Small intestine (tissue), 16 donors: ENCODE measurements at places on chromosomes 4 and X. TPM values are rescaled to one million over a fixed set of nuclear protein-coding genes. Genes with fewer than 3 reads are reported as not detected.

The GYPB gene
- not detected for polyA plus RNA-seq

The LDB2 gene
- 10.0 TPM for polyA plus RNA-seq

The TEX13C gene
- polyA plus RNA-seq = not detected

The GRK4 gene
- 1.1 TPM for polyA plus RNA-seq

The SPANXN4 gene
- polyA plus RNA-seq = not detected

The P2RY4 gene
- polyA plus RNA-seq = 0.54 TPM

The ITGB1BP2 gene
- 1.1 TPM for polyA plus RNA-seq

The SLC4A4 gene
- 14.8 TPM for polyA plus RNA-seq

The MAGEC3 gene
- not detected for polyA plus RNA-seq

The ODAPH gene
- not detected for polyA plus RNA-seq

The CXCL8 gene
- 2.4 TPM for polyA plus RNA-seq

The SSX2B gene
- polyA plus RNA-seq = not detected

The SOX3 gene
- polyA plus RNA-seq = not detected

The CT55 gene
- not detected for polyA plus RNA-seq

The PGAM4 gene
- polyA plus RNA-seq = not detected

The WDR13 gene
- polyA plus RNA-seq = 107 TPM

The RAB40A gene
- 1.2 TPM for polyA plus RNA-seq

The RGN gene
- polyA plus RNA-seq = 315 TPM

The REPS2 gene
- polyA plus RNA-seq = 5.1 TPM

The AWAT2 gene
- not detected for polyA plus RNA-seq

The BANK1 gene
- 1.4 TPM for polyA plus RNA-seq

The ARMCX4 gene
- polyA plus RNA-seq = 16.2 TPM

The TRMT10A gene
- polyA plus RNA-seq = 7.4 TPM

The NAP1L3 gene
- 5.1 TPM for polyA plus RNA-seq

The AR gene
- polyA plus RNA-seq = not detected

The KIAA0232 gene
- 6.7 TPM for polyA plus RNA-seq

The RHOH gene
- polyA plus RNA-seq = 3.6 TPM

The FRMPD3 gene
- not detected for polyA plus RNA-seq

The GPR143 gene
- polyA plus RNA-seq = not detected

The CAPN6 gene
- 3.2 TPM for polyA plus RNA-seq

The UGT2A3 gene
- 269 TPM for polyA plus RNA-seq

The ARX gene
- polyA plus RNA-seq = 0.27 TPM

The ADGRL3 gene
- polyA plus RNA-seq = under 0.01 TPM

The TNIP3 gene
- polyA plus RNA-seq = 0.32 TPM

The HSD17B13 gene
- polyA plus RNA-seq = 0.67 TPM

The PRRG3 gene
- polyA plus RNA-seq = not detected

The CDKL2 gene
- not detected for polyA plus RNA-seq

The SULT1E1 gene
- polyA plus RNA-seq = 28.0 TPM

The USP27X gene
- 2.1 TPM for polyA plus RNA-seq

The ARHGAP36 gene
- not detected for polyA plus RNA-seq

The FAM114A1 gene
- 11.3 TPM for polyA plus RNA-seq

The DIAPH2 gene
- 5.1 TPM for polyA plus RNA-seq

The C4orf51 gene
- polyA plus RNA-seq = not detected

The ARHGAP4 gene
- 40.9 TPM for polyA plus RNA-seq

The SORCS2 gene
- 2.2 TPM for polyA plus RNA-seq

The BTK gene
- 2.9 TPM for polyA plus RNA-seq

The PLP1 gene
- polyA plus RNA-seq = 1.9 TPM

The TACC3 gene
- 12.7 TPM for polyA plus RNA-seq

The MED12 gene
- 9.6 TPM for polyA plus RNA-seq

The CPZ gene
- polyA plus RNA-seq = 1.7 TPM

The VEGFC gene
- not detected for polyA plus RNA-seq

The PNMA6A gene
- not detected for polyA plus RNA-seq

The BMP15 gene
- polyA plus RNA-seq = not detected

The TBC1D8B gene
- polyA plus RNA-seq = 17.1 TPM

The ESX1 gene
- polyA plus RNA-seq = not detected

The GPRASP2 gene
- polyA plus RNA-seq = 1.1 TPM

The DYNLT3 gene
- 9.2 TPM for polyA plus RNA-seq

The ATP10D gene
- polyA plus RNA-seq = 0.81 TPM
